ENCODE measurements at places on chromosomes 1 and 21.

DNA sequence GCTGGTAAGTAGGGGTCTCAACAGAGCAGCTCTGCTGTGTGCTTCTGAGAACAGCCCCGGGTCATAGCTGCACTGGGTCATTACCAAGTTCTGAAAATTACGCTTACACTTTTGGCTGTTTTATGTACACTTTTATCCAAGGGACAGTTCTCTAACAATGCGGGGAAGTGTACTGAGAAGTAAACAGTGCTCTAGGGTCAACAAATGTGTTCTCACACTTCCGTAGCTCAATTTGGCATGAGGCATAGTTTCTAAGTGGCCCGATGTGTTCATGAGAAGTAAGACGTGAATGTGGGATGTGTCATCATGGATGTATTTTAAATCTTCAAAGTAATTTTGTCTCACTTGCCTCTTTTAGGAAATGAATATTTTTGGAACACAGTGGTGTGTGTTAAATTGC, 10.9 kb upstream of the VAMP3 start:
- no peak for DNase-seq

DNA sequence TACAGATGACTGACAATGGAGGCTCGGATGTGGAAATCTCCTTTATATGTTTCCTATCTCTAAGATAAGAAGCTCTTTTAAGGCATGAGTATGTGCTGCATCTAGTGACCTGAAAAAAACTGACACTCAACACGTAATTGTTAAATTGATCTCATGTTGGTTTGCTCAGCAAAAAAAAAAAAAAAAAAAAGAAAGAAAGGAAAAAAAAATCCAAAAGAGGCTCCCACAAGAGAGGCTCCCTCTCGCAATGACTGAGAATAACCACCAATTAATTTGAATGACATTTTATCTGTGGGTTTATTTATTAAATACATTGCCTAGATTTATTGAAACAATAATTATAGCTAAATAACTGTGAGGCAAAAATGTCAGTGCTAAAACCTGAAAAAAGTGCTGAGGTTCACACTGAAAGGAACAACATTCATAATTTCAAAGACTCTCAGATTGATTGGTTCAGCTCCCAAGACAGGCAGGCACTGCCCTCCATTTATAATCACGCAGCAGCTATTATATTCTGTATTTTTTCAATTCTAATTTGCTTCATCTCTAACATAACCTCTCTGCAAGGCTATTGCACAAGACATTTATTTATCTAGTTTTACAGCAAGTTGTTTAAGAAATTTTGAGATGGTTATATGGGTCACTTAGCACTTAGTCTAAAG, 184.5 kb upstream of the TMPRSS15 start:
- no peak for DNase-seq

GRCh38 chr21:34900376-34900775, 148.7 kb downstream of the RUNX1 start:
- no peak for DNase-seq

- DNase-seq = no peak
These were observed 437.0 kb upstream of the PROX1 start for GRCh38 chr1:213550804-213551203.
